ENCODE measurements at places on chromosomes 1 and 21.

GRCh38 chr21:42737951-42738590 lies 84.7 kb downstream of the PDE9A start:
- peak; percentile 17 for DNase-seq

DNA sequence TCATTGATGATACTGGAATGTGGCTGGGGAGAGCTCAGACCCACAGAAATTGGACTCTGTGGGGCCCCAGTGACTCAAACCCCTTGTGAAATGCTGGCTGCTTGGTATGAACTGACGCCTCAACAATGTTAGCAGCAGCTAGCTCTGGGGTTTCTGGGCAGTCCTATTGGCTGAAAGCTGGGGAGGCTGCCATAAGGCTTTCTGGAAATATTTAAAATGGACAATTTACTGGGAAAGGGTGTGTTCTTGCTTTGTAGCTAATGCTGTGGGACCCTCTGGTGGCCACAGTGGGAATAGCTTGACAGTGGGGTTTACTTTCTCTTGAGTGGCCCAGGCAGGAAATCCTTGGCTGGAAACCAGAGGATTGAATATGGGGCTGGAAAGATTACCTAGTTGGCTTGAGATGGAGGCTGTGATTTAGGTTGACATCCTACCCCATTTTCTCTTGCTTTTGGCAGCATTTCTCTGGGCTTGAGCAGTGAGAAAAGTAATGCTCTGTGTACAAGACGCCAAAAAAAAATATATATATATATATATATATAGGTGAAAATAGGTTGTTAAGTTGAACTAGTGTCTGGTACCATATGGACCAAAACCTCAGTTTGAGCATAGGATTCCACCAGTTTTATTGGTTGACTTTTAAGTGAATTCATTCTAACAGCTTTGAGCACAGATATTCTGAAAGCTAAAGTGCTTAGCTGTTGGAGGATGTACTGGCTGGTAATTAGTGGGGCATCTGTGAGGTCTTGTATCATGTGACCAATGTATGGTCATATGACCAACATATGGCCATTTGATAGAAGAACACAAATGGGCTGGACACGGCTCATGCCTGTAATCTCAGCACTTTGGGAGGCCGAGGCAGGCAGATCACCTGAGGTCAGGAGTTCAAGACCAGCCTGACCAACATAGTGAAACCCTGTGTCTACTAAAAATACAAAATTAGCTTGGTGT lies 8.2 kb upstream of the S100A10 start:
- DNase-seq, result peak; percentile 79

- no peak for DNase-seq
Observed at GRCh38 chr1:151012684-151013471, 4.6 kb downstream of the PRUNE1 start.

GRCh38 chr21:28317177-28317950 lies 675.3 kb downstream of the LTN1 start:
- DNase-seq, result no peak

- no peak for DNase-seq
Observed at GRCh38 chr1:201448990-201449389, 20.0 kb downstream of the PHLDA3 start.

DNA sequence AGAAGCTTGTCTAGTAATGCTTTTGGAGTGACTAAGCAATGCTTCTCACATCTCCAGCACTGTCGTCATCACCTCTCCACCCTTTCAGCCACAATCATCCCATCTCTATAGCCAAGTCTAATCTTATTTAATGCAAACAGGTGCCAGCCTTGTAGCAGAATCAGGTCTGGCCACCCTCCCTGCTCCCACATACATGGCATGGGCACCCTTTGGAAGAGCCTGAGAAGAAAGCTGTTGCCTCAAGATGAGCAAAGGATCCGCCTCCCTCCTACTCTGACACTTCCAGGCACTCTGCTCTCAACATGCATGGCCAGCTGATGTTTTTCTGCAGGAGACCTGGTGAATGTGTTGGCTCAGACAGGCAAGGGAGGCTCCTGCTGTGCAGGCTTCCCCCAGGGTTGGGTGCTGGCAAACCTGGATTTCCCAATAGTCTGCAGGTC lies 113.1 kb upstream of the GRIK3 start:
- no peak for DNase-seq

DNA sequence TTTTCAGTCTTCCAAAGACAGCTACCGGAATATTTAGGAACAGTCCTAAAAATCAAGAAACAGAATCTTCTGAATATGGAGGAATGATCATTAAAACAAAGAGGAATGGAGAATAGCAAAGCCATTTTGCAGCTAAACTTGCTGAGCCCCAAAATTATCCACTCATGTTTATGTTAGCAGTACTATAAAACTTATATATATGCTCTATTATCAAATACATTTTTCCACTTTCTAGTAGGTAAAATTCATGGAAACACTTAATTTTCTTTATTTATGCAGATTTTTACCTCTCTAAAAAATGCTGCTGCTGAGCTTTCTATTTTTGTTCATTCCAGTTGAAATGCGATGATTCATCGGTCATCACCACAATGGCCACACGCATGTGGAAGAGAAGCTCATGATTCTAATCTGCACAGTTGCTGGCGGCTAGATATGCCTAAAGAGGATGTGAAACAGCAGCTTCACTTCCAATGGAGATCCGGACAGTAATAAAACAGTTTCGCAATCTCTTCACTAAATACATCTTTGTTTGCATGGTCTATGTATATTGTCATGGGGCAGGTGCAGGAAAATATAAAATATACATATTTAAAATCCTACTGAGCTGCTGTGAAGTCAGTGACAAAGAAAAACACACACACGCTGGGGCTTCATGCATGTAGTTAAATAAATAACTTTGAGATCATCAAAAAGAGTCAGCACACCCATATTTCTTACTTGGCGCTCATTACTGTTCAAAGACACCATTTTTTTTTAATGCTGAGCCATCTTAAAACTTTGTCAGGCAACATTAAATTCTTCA lies 292.2 kb downstream of the SMYD3 start:
- DNase-seq, result no peak

DNA sequence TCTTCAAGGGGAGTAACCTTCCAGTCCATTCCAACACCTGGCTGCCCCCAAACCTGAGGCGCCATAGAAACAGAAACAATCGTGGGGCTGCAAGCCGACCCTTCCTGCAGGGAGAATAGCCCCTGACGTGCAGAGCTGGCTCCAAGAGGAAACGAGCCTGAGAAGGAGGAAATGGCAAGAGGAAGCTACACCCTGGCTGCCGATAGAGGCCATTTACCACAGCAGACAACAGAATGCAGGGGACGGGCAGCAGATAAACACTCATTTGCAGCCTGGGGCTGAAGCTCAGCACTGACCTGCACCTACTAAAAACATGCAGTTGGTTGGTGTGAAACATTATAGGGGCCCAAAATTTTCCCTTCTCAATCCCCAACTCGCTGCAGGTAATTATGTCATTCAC lies 8.7 kb upstream of the TDRD10 start:
- DNase-seq, result peak; percentile 26

Data from activated gamma-delta T cell treated with Interleukin-2 at 50 U/mL for 16 hours (primary cell).